ENCODE measurements at places on chromosomes 1 and 21.

DNA sequence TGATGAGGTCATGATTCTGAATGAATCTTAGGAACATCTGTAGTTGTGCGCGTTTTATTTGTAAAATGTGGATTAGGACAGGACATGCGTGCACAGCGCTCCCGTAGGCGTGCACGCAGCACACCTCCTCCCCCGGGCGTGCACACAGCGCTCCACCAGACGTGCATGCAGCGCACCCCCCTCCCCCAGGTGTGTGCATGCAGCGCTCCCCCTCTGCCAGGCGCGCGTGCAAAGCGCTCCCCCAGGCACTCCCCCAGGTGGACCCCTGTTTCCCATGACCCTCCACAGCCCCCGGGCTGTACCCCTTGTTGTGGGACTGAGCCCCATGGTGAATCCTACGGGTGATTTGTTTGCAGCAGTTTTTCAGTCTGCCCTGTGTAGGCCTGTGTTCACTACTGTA, 61.6 kb downstream of the S100B start:
- DNase-seq: no peak

- no peak for DNase-seq
Measured at GRCh38 chr1:96999191-96999590, 277.6 kb downstream of the PTBP2 start.

DNA sequence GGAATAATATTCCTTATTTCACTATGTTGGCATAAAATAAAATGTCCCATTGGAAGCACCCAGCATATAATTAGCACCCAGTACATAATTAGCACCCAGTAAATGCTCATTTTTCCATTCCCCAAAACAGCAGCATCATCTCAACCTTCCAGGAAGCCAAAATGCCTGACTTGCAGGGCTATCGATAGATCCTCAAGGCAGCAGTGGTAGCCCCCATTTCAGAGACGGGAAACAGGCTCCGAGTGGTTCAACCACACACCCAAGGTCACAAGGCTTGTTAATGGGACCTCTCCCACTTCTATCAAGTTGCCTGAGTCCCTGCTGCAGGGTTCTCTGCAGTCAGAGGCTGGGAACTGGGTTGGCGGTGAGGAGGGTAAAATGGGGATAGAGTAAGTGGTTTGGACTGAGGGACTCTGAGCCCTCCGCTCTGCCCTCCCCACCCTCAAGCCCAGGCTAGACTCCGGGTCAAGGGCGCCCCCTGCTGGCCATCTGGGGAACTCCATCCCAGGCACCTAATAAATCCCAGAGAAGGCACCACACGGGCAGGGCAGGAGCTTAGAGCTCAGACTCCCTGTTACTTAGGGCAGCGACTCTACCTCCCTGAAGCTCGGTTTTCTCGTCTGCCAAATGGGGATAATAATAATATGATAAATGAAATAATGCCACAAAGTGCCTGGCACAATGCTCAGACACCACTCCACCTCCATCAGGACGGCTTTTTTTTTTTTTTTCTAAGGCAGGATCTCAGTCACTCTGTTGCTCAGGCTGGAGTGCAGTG, 21.9 kb upstream of the LAPTM5 start:
- DNase-seq: no peak

DNA sequence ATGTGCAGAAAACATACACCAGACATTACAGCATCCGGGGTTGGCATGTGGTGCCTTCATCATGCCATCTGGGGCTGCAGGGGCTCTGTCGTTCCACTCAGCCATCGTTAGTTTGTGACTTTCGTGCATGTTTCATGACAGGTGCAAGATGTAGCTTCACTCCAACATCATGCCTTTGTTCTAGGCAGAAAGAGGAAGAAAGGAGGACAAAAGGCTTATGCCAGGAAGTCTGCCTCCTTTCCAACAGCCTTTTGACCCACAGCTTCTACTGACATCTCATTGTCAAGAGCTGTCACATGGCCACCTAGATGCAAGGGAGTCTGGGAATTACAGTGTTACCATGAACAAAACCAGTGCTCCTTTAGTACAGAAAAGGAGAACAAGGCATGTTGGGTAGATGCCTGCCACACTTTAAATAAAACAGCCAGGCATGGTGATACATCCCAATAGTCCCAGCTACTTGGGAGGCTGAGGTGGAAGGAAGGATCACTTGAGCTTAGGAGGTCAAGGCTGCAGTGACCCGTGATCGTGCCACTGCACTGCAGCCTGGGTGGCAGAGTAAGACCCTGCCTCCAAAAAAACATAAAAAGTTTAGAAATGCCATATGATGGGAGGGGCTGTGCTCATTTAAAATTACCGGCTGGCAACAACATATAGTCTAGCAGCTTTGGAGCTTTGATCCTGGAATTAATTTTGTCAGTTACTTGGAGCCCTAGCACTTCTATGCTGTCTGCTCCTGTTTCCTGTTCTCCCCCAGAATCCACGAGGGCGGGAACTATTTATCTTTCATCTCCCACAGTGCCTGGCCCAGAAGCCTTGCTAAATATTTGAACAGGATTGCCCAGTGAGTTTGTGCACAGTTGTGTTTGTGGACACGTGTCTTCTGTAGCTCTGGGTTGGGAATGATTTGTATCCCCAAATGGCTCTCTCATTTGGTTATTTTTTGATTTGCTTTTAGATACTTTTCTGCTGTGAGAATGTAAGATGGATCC, 7.4 kb downstream of the DOP1B start:
- no peak for DNase-seq

GRCh38 chr1:180643693-180644092, 11.9 kb downstream of the XPR1 start:
- DNase-seq: no peak

DNA sequence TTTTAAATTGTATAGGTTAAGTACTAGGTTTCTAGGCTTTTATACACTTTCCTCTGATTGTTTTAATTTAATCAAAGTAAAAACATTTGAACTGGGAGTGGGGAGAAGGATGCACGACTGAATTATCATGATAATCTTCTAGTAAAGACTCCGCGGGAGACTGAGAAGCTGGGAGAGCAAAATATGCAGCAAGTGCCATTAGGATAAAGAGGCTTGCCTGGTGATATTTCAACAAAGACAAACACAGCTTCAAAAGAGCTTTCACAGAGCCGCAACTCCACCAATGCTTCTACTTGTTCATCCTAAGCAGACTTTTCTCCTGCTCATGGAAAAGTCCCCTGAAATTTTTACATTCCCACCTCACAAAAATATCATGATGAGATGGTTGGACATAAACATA, 239.0 kb upstream of the PTBP2 start:
- DNase-seq: no peak

- DNase-seq: no peak
Measured at GRCh38 chr1:229264487-229264886, 6.4 kb upstream of the RAB4A start.

GRCh38 chr1:12244078-12244477, 14.2 kb downstream of the VPS13D start:
- DNase-seq: no peak

- DNase-seq: no peak
Measured at GRCh38 chr1:223886516-223886921, 40.8 kb upstream of the TP53BP2 start.

- DNase-seq: no peak
Measured at GRCh38 chr1:153608089-153608682, 4.8 kb downstream of the S100A16 start.

DNA sequence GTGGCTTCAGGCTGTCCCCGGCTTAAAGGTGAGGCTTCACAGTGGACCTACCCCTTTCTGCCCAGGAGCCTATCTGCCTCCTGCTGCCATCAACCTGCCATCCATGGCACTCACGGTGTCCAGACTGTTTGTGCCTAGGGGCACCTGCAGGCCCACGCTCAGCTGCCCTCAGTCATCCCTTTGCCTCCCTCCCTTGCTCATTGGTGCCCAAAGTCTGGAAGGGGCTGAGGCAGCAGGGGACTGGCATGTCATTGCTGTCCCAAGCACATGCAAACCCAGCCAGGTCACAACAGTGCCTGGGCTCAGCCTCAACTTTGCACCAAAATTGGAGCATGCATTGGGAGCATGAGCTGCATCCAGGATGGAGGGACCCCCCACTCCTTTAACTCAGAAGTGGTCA, 1142.7 kb upstream of the NCAM2 start:
- DNase-seq: no peak

GRCh38 chr1:6859415-6860343, 74.4 kb downstream of the CAMTA1 start:
- peak; percentile 96 for DNase-seq

DNA sequence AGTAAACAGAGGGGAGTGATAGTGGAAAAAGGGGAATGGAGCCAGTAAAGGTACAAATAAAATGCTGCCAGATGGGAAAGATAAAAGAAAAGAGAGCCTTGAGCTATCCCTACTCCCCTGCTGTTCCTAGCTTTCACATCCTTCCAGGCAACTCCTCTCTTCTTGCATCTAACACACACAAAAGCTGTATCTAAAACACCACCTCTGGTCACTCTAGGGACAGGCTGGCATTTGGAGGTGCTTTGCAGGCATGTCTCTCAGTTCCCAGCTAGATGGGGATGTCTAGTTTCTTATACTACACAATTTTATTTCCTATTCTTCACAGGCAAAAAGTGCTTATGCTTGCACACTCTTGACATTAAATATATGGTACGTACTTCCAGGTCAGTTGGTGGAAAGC, 185.1 kb upstream of the ST6GALNAC5 start:
- DNase-seq: no peak

- no peak for DNase-seq
Measured at GRCh38 chr1:68633141-68633919, 136.4 kb upstream of the DEPDC1 start.

- no peak for DNase-seq
Measured at GRCh38 chr1:114206392-114206791, 52.7 kb upstream of the SYT6 start.

DNA sequence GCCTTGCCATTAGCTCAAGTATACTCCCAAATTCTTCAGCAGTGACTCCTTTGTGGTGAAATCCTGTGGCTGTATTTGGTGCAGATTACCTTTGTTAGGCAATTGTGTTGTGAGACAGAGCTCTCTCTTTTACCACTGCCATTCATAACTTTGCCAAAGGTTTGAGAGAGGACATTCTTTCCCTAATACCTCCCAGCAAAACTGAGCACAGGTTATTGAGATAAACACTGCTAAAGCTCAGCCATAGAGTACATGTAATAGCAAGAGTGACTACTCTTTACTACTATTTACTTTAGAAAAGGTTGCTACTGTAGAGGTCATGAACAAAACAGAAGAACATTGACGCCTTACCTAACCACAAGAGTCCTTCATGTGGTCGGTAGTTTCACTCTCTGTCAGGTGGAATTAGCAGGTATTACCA, 514.0 kb upstream of the ADAMTS5 start:
- DNase-seq: peak; percentile 25

GRCh38 chr1:91501523-91501851, 836 bp downstream of the CDC7 start:
- peak; percentile 21 for DNase-seq

- DNase-seq: no peak
Measured at GRCh38 chr21:15795533-15795932, 65.8 kb downstream of the USP25 start.

DNA sequence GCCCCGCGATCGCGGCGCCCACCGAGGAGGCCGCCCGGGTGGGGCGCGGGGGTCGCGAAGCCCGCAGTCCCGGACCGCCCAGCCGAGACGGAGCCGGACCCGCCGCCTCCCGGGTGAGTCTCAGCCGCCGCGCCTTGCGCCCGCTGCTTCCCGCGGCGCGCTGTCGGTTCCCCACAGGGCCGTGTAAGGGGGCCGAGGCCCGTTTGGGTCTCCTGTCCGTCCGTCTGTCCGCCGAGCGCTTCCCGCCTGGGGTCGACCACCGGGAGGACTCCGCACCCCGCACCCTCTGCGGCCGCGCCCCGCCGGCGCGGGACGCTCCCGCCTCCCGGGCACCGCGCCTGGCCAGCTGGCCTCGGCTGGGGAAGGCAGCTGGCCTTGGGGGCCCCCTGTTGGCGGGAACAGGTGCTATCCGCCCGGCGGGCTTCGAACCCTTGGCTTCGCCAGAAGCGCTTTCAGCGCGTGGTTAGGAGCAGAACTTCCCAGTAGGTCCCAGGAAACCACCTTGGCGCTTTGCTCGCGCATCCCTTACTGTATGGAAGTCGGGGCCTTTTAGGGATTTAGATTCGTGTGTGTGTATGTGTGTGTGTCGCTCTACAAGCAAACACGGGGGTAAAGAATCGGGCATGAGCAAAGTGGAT, 414 bp downstream of the TMEM51 start:
- no peak for DNase-seq

DNA sequence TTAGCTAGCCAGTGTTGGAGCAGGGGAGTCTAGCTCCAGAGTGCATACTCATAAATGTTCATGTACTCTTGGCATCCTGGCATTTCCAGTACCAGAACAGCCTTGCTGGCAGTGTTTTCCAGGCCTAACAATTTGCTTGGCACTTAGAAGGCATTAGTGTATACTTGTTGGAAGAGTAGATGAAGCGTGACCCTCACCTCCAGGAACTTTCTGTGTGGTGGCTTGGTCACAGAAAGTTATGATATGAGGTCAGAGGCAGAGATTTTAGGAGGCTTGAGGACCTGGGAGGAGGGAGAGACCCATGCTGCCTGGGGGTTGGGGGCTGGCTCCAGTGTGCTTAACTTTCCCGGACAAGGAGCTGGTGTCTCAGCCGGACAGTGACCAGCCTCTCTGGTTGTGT, 52.7 kb upstream of the GCLM start:
- DNase-seq: no peak

- no peak for DNase-seq
Measured at GRCh38 chr1:203898458-203899352, 37.3 kb downstream of the SNRPE start.

- DNase-seq: no peak
Measured at GRCh38 chr1:152398812-152399698, 15.0 kb downstream of the CRNN start.

- DNase-seq: peak; percentile 66
Measured at GRCh38 chr1:94048413-94049164, 72.4 kb downstream of the ABCA4 start.

DNA sequence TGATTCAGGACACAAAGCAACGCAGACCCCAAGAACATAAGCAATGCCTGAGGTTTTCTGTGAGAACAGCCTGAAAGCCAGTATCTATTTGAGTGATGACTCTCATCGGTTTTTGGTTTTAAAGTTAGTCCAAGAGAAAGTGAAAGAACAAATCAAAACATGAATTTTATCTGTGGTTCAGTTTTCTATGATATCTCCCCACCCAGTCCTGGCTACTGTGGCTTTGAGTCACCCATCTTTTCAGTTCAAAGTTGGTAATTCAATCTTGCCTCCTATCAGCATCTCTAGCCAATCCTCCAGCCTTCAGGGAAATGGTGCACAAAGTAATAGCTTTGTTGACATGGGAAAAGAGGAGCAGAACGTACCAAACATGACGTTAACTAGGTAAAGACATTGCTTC, 40.5 kb upstream of the KRTAP19-8 start:
- peak; percentile 11 for DNase-seq

All from stromal cell of bone marrow (primary cell).